Activated naive CD4-positive, alpha-beta T cell (primary cell): ENCODE measurements at places on chromosomes 11 and 22.

DNA sequence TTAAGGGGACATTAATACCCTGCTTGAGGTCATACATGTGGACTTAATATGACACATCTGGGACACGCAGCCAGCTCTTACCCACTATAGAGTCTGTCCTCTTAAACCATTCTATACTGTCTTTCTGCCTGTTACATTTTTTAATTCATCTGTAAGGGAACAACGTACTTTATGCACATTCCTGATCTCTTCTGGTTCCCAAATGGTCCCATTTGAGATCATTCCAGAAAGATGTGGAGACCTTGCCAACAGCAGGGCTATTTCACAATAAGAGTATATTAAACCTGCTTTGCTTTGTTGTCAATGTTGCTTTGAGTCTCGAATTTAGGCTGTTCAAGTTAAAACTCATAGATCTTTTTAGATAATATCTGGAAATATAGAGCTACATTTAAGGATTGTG, 332.2 kb upstream of the RAG2 start:
- DNase-seq = no peak

- no peak for DNase-seq
Measured at GRCh38 chr22:46000081-46001027, 23.4 kb upstream of the WNT7B start.

DNA sequence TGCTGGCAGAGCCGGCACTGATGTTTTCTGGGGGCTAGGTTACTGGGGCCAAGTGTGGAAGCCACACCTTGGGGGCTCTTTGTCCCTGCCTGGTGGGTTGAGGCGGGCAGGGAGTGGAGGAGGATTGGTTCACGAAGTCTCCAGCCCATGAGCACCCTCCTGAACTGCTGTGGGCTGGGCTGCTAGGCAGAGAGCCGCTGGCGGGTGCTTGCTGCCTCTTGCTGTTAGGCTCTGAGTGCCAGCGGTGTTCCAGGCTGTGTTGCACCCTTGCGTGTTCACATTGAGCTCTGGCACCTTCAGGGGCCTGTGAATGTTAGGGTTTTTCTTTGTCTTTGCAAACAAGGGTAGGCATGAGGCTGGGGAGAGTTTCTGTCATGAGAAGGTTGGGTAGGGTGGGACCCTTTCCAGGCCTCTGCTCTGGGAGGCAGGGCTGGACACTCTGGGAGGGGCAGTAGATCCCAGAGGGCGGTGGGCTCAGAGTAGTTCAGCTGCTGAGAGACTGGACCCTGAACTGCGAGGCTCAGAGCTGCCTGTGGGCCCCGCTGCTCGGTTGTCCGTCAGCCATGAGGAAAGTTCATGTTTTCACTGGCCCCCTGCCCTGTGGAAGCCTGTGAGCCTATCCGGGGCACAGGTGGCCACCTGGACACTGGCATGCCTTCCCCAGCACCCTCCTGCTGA, 24.0 kb upstream of the TMEM191C start:
- DNase-seq = no peak

DNA sequence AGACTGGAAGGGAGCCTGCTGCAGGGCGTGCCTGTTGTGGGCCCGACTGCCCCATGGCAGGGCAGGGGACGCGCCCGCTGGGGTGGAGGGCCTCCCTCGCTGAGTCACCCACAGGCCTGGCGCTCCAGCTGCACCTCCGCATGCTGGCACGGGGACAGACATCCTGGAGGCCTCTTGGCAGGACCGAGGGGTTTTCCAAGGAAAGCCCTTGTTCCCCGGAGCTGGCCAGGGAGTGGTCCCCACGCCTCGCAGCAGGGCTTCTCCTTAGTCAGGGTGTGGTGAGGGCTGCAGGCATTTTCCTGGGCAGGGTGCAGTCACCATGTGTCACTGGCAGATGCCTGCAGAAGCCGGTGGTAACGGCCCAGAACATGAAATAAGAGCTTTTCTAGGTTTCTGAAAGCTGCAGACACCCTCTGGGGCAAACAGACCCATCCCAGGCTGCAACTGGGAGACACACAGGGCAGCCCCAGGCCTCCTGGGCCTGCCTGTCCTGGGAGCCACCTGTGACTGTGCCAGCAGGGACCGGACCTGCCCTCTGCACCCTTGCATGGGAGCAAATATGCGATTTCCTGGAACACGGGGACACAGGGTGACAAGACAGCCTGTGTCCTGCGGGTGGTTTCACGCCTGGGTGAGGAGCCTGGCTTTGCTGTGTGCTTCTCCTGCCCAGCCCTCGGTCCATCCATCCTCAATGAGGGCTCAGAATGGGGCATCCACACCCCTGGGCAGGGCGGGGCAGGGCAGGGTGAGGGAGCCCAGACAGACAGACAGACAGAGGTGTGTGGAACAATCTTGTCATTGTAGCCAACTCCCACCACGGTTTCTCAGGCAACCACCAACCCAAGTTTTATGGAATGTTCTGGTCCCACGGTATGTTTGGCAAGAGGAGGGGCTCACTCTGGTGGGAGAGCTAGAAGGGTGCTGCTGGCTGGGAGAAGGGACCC, 43.2 kb upstream of the FADD start:
- no peak for DNase-seq

DNA sequence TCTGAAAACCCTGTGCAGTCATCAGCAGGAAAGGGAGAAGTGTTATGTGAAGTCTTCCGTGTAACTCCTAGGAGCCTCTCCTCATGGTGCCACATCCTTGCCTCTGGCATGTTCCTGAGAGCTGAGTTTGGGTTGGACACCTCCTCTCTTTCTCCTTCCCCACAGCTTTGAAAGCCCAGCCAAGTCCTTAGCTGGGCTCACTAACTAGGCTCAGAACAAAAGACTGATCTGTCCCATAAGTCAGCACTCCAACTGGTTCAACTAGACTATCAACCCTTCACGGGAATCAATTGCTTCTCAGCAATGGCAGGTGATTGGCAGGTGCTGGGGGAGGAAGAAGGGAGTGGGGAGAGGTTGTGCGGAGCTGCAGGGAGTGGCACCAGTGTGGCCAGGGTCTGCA, 509.9 kb upstream of the B3GAT1 start:
- no peak for DNase-seq

DNA sequence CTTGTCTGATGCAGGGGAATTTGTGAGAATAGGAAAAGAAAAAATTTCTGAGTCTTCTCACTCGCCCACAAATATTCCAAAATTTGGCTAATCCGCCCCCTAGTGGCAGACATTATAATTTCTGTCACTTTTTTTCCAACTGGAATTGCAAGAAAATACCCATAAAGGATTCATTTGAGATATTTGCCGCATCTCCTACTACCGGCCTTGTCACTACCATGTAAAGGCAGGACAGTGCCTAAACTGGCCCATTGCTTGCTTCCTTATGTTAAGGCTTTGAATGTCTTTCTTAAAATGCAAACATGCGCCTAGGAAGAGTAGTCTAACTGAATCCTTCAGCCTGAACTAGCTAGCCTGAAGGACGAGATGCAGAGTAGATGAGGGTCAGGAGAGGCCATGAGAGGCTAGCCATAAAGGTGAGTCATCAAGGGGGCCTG, 9.3 kb upstream of the CEP295 start:
- DNase-seq = no peak

DNA sequence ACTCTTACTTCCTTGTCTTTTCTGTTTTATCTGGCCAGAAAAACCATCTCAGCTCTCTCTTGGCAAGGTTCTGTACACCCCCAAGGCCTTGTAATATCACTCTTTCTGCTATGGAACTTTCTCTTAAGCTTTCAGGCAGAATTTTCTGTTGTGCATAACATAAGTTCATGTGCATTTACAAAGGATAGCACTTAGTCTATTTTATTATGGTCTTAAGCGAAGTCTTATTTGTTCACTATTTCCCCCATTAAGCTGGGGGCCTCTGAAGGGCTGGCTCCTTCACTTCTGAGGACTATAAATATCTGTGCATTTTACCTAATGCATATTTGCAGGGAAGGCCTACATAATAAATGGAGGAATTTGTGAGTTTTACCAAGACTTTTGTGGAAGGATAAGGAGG, 1393.4 kb downstream of the FAM181B start:
- DNase-seq = no peak

GRCh38 chr11:125370561-125371389, 125.3 kb downstream of the FEZ1 start:
- DNase-seq = no peak

DNA sequence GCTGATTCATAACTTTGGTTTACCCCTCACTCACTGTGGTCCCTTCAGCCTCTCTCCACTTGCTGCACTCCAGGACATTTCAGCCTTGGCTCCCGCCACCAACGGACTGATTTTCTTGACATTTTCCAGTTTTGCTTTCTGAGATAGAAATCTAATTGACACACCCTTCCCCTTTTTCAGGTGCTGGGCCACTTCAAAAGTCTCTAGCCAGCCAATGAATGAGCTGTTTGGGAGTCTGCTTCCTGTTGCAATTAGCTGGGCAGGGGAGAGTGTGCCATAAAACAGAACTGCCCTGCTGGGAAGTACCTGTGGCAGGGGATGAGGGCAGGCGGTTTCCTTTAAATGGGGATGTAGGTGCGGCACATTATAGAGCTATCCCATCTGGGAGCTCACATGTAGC, 21.1 kb upstream of the PLET1 start:
- DNase-seq = no peak

DNA sequence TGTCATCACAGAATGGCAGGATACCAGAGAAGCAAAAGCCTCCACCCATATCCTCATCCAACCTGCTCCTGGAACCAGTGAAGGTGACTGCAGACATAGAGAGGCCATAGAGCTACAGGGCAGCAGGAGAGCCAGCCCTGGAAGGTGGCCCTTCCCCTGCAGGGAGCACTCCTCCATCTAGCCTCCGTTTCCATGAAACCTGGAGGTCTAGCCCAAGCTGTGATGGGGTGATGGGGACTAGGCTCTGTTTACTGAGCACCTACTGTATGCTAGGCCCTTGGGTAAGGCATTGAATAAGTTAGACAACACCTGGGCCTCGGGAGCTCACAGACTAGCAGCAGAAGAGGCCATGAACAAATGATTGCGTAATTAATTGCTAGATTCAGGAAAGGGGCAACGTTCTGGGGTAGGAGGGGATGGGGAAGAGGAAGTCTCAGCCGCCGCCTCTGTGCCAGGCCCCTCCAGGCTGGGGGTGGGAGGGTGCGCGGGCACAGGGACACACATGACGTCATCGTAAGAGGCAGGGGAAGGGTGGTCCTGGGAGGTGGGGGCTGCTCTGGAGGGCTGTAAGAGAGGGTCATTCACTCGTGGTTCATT, 784 bp upstream of the SYNGR1 start:
- DNase-seq = no peak

DNA sequence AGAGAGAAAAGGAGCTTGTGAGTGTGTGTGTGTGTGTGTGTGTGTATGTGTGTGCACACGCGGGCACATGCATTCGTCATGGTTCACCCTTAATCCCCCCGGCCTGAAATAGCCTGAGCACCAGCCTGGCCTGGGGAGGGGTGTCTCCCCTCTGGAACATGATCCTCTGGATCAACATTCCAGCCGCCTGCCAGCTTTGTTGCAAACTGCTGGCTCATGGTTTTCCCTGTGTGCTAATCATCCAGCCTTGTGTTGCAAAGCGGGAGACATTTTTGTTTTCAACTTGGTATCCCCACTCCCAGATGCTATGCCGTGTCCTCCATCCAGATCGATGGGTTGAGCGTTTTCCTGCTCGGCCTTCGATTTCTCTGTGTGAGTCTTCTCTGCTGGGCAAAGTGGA, 94.3 kb downstream of the FEZ1 start:
- no peak for DNase-seq

DNA sequence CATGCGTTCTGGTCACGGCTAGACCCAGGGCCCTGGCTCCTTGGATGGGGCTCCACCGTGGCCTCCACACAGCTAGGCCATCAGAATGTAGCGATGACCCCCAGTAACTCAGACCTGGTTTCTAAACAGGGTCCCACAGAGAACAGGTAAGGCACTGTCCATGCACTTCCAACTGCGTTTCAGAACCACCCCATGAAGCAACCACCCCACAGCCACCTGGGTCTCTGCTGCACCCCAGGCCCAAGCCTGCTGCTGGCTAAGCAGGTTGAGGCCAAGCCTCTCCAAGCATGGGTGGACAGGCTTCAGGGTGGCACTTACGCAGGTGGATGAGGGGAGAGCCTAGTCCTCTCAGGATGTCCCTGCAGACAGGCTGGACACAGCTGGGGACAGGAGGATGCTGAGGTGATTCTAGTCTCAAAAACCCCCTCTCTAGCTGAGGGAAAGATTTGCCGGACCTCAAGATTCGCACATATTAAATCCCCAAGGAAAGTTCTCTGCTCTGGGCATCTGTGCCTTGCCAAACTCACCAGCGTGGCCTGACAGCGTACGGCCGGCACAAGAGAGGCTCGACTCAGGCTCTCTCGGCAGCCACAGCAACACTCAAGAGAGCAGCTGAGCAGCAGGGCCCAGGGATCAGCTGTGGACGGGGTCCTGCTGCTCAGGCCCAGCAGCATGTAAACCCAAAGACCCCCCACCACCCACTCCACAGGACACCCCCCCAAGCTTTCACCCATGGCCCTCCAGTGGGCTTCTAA, 141.6 kb downstream of the CRYBB2 start:
- DNase-seq = no peak

GRCh38 chr11:11072067-11072466, 214.2 kb upstream of the ZBED5 start:
- DNase-seq = no peak

- DNase-seq = no peak
Measured at GRCh38 chr11:47979378-47980087, 826 bp upstream of the PTPRJ start.

DNA sequence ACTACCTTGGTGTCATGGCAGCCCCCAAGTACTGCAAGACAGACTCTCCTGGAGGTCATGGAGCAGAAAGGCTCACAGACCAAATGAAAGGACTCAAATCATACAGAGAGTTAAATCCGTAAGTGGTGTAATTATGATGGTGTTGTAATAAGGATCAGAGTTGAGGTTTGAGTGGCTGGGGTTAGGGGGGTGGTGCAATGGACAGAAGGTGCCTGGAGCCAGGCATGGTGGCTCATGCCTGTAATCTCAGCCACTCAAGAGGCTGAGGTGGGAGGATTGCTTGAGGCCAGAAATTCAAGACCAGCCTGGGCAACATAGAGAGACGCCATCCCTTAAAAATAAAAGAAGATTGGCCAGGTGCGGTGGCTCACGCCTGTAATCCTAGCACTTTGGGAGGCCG, 18.7 kb downstream of the ART5 start:
- DNase-seq = no peak

DNA sequence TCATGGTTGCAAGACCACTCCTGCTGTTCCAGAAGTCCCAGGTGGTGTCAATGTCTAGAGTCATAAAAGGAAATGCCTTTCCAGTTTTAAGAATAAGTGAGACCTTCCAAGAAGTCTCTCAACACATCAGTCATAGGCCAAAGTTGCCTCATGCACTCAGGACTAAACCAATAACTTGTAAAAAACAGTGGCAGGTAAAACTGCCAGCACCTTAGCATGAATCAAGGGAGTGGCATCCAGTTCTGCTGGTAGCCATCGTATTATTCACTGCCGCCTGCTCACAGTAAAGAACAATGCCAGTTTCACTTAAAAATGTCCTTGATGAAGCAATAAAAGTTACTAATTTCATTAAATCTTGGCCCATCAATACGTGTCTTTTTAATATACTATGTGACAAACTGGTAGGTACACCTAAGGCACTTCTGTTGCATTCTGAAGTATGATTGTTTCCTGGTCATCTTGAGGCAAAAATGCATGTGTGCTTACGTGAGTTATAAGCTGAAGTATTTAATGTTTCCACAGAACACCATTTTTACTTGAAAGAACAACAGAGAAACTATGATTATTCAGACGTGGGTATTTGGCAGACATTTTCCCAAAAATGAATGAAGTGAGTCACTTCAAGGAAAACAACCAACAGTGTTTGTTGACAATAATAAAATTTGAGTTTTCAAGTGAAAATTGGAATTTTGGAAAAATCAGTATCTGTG, 125.2 kb upstream of the SNX19 start:
- DNase-seq = no peak

GRCh38 chr22:44014241-44014640, 9.9 kb upstream of the PARVB start:
- DNase-seq = no peak
